Lung (tissue), 17 donors: ENCODE measurements at places on chromosomes 13 and 19.
A peak's percentile ranks its signal among the peaks of the same experiment; 100 is the strongest.

GRCh38 chr13:68608147-68608546 lies 1378.0 kb upstream of the PCDH9 start:
- DNase-seq: no peak
- H3K4me3 ChIP-seq: no peak overlapping the region
- H3K27me3 ChIP-seq: no peaks in the 10 kb centered on the region
- H3K27ac ChIP-seq: no peak overlapping the region
- H3K36me3 ChIP-seq: no peaks in the 10 kb centered on the region

DNA sequence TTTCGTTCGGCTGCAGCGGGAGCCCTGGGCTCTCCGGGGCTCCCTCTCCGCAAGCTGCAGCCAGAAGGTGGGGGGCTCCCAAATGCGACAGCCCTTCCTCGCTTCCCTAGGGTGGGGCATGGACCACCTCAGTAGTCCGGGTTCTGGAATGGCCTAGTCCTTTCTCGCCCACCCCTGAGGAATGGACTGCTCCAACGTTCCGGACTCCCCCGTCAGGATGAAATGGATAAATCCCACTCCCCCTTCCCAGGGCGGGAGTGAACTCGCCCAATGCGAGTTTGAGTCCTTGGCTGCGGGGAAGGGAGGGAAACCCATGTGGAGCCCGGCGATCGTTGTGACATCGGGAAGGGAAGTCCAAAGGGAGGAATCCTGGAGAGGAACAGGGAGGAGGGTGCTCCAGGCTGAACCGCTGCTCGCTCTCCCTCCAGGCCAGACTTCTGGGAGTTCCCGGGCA lies 5.5 kb downstream of the HRC start:
- peak overlapping the region; percentile 60 for H3K4me3 ChIP-seq
- H3K27ac ChIP-seq: peak overlapping the region; percentile 83
- no peaks in the 10 kb centered on the region for H3K36me3 ChIP-seq
- DNase-seq: peak; percentile 97

- H3K4me3 ChIP-seq: peak overlapping the region; percentile 78
- peak overlapping the region; percentile 82 for H3K27ac ChIP-seq
- peak; percentile 76 for DNase-seq
- no peaks in the 10 kb centered on the region for H3K27me3 ChIP-seq
Observed at GRCh38 chr19:36215276-36216123, 594 bp downstream of the ZNF146 start.

DNA sequence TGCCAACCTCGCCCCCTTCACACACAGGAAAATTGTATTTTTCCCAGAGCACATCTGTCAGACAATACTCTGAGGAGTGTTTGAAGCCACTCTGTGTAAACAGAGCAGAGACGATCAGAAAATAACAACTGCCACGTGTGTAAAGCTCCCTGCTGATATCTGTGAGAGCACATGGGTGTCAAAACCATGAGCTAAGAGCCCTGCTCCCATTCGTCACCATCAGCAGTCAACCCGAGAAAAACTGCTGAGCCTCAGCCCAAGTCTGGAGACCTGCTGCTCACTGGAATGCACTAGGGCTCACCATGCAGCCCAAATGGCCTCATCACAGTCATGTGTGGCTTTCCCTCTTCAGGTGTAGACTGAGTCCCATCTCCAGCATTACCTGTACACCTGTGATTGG lies 304.1 kb downstream of the FGF14 start:
- H3K4me3 ChIP-seq: no peak overlapping the region
- no peaks in the 10 kb centered on the region for H3K36me3 ChIP-seq
- no peak for DNase-seq
- no peaks in the 10 kb centered on the region for H3K27me3 ChIP-seq
- no peak overlapping the region for H3K27ac ChIP-seq

DNA sequence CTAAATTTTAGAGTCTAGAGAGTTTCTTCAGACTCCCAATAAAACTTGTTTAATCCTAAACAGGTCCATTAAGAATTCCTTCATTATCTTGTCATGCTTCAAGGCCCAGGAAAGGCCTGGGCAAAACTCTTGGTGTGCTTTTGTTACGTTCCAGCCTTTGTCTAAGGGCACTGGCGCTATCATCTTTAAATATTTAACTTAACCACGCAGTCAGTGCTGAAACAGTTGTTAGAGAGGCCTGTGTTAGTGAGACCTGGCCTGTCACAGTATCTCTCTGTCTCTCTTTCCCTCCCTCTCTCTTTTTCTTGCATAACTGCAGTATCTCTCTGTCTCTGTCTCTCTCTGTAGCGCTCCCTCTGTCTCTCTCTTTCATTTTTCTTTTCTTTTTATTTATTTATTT lies 8.2 kb upstream of the OR1M1 start:
- no peak for DNase-seq
- no peaks in the 10 kb centered on the region for H3K36me3 ChIP-seq
- H3K27me3 ChIP-seq: no peaks in the 10 kb centered on the region
- H3K4me1 ChIP-seq: no peaks in the 10 kb centered on the region
- no peak overlapping the region for H3K27ac ChIP-seq

DNA sequence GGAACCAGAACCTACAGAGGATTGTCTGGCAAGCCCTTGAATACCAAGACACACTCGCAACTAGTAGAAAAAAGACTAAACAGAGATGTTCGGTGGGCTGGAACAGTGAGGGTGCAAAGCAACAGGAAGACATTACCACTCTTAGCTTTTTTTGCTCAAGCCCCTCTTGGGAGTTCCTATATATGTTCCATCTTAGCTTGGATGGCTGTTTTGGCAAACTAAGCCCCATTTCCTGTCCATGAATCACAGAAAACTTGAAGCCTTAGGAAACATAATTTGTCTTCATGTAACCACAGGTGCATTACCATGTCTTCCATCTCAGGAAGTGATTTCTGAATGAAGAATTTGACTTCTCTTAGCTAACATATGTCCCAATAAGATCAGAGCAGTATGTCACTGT lies 446.3 kb downstream of the OLFM4 start:
- H3K27ac ChIP-seq: no peak overlapping the region
- no peaks in the 10 kb centered on the region for H3K27me3 ChIP-seq
- no peak overlapping the region for H3K4me3 ChIP-seq

DNA sequence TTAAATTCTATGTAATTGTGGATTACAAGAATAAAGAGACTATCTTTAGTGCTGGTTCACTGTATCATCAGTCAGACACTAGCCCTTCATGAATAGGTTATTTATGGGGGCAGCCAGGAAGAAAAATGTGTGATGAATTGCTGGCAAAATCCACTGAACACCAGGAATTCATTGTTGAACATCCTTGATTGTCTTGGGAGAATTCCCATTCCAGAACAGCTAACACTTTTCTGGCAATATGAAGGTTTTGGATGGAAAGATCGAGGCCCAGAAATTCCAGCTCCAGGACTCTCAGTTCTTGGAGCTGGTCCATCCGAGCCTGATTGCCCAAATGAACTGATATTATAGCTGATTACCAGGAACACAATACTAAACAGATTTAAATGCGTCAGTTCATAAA lies 11.5 kb upstream of the SPART start:
- H3K36me3 ChIP-seq: no peaks in the 10 kb centered on the region
- H3K4me1 ChIP-seq: no peaks in the 10 kb centered on the region
- DNase-seq: no peak

- no peak for DNase-seq
- H3K36me3 ChIP-seq: no peaks in the 10 kb centered on the region
- H3K4me3 ChIP-seq: no peak overlapping the region
- no peaks in the 10 kb centered on the region for H3K27me3 ChIP-seq
- no peaks in the 10 kb centered on the region for H3K4me1 ChIP-seq
- no peak overlapping the region for H3K27ac ChIP-seq
Observed at GRCh38 chr13:88863116-88863515, 1191.9 kb downstream of the SLITRK5 start.

- H3K36me3 ChIP-seq: peaks cover 9% of the 10 kb centered on the region
- peak within 1 kb of the TSS; percentile 64 for H3K27ac ChIP-seq
- DNase-seq: peak; percentile 99
- peak within 1 kb of the TSS; percentile 61 for H3K4me3 ChIP-seq
- H3K4me1 ChIP-seq: peaks cover 18% of the 10 kb centered on the region
Observed at GRCh38 chr19:14496029-14496833, at the start of gene GIPC1. TSS of gene GIPC1 (minus strand) at chr19:14496127. CDS start at chr19:14482976, 13,151 bp downstream.

DNA sequence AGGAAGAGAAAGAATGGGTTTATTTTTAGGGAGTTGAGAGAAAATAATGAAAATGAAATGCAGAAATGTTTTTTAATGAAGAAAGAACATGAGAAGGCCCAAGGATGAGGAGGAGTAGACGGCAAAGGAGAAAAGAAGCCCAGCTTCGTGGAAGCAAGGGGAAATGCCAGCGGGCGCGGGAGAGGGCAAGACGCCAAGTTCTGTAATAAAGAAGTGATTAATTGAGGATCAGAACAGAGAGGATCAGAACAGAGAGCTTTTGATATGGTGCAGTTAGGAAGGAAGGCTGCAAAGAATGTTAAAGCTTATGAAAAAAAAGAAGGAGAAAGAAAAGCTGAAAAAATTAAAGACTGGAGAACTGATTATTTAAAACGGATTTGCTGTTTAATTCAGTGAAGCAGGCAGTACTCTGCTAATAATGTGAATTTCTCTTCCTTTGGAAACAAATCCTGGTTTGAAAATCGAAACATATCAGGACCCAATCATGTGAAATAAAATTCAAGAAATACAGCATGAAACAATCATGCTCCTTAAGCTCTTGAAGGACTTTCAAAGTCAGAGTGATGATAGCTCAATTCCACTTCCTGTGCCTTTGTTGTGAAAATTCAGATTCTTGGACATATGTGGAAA lies 99.3 kb upstream of the SOX1 start:
- no peak overlapping the region for H3K4me3 ChIP-seq
- H3K4me1 ChIP-seq: no peaks in the 10 kb centered on the region
- H3K27ac ChIP-seq: no peak overlapping the region
- DNase-seq: no peak

DNA sequence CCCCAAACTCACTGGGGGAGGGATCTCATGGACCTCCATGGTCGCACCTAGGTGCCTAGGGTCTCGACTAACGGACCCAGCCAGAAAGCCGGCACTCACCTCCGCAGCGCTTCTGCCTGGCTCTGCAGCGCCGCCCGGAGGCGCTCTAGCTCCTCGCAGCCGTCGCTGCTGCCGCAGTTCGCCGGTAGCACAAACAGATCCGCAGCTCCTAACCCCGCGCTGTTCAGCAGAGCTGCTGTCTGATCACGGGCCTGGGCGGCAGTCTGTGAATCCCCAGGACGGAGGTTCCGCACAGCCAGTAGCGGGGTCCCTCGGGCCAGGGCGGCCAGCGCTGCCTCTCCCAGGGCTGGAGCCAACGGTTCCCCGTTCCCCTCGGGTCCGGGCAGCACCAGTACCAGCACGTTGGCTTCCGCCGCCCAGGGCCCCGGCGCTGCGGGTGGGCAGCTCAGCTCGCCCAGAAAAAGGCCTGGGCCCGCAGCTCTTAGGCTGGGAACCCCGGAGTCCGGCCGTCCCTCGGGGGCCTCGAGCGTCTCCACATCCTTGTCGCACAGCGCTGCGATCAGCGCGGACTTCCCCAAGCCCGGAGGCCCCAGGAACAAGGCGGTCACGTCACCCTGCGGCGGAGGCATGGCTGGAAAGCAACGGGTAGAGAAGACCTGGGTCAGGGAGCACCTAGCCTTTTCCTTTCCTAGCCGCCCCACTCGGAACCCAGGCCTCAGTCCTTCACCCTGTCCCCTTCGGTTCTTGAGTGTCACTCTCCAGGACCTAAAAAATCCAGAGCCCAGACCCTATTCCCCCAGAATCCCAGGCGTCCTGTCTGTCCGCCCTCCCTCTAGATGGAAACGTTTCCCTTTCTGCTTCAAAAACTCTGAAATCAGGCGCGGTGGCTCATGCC lies 977 bp downstream of the IRGQ start:
- peak overlapping the region; percentile 86 for H3K27ac ChIP-seq
- peak; percentile 72 for DNase-seq
- no peaks in the 10 kb centered on the region for H3K4me1 ChIP-seq
- peak overlapping the region; percentile 53 for H3K4me3 ChIP-seq
- peaks cover 36% of the 10 kb centered on the region for H3K36me3 ChIP-seq
